ENCODE measurements at places on chromosomes 12 and 14. TPM values are rescaled to one million over a fixed set of nuclear protein-coding genes. Genes with fewer than 3 reads are reported as not detected.

- no peak for DNase-seq
Observed at GRCh38 chr12:21552635-21553328, 26.7 kb downstream of the SPX start.

DNA sequence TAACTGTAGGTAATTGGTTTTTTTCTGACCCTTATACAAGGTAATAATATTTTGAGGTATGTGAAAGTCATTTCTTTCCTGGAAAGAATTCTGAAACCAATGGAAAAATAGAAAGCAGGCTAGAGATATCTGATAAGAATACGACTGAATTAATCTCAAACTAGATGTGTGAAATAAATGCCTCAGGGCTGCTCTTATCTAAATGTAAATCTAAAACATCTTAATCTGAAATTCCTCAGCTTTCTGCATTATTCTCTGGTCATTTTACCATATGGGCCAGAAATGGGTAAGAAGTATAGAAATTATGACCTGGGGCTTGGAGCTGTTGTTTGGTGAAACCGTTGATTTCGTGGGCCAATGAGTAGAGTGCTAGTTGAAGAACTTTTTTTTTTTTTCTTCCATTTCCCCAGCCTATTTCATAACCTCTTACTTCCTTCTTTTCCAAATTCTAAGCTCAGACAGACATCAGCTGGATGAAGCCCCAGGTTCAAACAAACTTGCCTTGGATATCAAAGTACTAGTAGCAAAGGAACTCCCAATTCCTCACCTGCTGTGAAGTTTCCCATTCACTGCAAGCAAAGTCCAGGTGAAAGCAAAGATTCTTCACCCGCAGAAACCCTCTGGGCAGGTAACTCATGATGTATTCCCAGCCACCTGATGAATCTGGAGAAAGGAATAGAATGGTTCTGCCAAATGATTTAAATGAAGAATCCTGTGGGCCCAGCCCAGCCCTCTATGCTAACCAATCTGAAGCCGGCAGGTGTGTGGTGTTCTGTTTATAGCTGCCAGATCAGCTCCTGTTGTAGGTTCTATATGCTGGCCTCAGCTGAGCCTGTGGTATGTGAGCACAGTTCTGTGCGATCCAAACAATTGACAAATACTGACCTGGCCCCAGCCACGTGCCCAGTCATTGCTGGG lies 9.7 kb upstream of the FOS start:
- no peak for DNase-seq

Gene ACOT6
- not detected for polyA plus RNA-seq

GRCh38 chr12:116677202-116677661 lies 60.6 kb downstream of the SPRING1 start:
- DNase-seq: no peak

- DNase-seq: no peak
Observed at GRCh38 chr12:123748661-123749060, 13.4 kb upstream of the DNAH10 start.

GRCh38 chr12:117120787-117121186 lies 21.6 kb upstream of the TESC start:
- DNase-seq: no peak

- no peak for DNase-seq
Observed at GRCh38 chr12:8697120-8697475, 693 bp upstream of the RIMKLB start.

- peak; percentile 44 for DNase-seq
Observed at GRCh38 chr12:122079033-122079531, 526 bp downstream of the MLXIP start.

Gene LRP1-AS
- not detected for polyA plus RNA-seq

Gene OR2AP1
- not detected for polyA plus RNA-seq

GRCh38 chr14:51566831-51567582 lies 84.7 kb upstream of the FRMD6 start:
- no peak for DNase-seq

- no peak for DNase-seq
Observed at GRCh38 chr14:53338192-53338591, 185.1 kb upstream of the DDHD1 start.

DNA sequence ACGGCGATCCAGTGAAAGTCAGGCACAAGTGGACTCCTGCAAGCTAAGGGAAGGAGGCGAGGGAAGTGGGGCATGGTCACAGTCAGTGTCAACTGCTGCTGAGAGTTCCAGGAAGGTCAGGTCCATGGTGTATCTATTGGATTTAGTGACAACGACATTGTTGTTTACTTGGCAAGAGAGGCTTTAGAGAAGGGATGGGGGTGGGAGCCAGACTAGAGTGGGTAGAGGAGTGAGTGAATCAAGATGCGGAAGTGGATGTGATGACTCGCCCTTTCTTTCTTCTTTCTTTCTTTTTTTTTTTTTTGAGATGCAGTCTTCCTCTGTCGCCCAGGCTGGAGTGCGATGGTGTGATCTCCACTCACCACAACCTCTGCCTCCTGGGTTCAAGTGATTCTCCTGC lies 12.5 kb downstream of the P2RX7 start:
- no peak for DNase-seq

- DNase-seq: no peak
Observed at GRCh38 chr12:131716282-131716681, 5.4 kb downstream of the SFSWAP start.

- no peak for DNase-seq
Observed at GRCh38 chr14:105456736-105457617, 17.6 kb upstream of the CRIP2 start.

DNA sequence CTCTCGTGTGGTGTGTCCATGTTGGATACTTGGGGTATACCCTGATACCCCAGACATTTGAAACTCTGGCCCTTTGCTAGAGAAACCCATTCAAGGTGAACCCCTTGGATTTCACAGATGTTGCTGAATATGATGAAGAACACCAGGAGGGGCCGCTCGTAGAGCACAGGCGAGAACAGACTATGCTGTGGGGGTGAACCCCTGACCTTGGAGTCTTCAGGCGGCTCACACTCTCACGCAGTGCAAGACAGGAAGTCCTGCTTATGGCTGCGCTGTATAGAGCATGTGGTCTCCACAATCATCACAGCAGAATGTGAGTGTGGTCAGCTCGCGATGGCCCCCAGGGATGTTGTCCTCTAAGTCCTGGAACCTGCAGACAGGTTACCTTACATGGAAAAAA lies 60.4 kb downstream of the SLC15A4 start:
- no peak for DNase-seq

All from SK-N-SH (cell line).